Activated CD8-positive, alpha-beta memory T cell treated with anti-CD3 and anti-CD28 coated beads, Interleukin-2, amount 10 ng/mL, durations not matched to agents 7 days and 5 days (primary cell): ENCODE measurements at places on chromosomes 7 and 10. TPM values are rescaled to one million over a fixed set of nuclear protein-coding genes. Genes with fewer than 3 reads are reported as not detected.

GRCh38 chr7:91710881-91711280 lies 169.6 kb downstream of the MTERF1 start:
- DNase-seq = no peak
- no peaks in the 10 kb centered on the region for H3K36me3 ChIP-seq
- H3K27ac ChIP-seq = no peak overlapping the region

NACAD gene
- total RNA-seq = 0.35 TPM

DNA sequence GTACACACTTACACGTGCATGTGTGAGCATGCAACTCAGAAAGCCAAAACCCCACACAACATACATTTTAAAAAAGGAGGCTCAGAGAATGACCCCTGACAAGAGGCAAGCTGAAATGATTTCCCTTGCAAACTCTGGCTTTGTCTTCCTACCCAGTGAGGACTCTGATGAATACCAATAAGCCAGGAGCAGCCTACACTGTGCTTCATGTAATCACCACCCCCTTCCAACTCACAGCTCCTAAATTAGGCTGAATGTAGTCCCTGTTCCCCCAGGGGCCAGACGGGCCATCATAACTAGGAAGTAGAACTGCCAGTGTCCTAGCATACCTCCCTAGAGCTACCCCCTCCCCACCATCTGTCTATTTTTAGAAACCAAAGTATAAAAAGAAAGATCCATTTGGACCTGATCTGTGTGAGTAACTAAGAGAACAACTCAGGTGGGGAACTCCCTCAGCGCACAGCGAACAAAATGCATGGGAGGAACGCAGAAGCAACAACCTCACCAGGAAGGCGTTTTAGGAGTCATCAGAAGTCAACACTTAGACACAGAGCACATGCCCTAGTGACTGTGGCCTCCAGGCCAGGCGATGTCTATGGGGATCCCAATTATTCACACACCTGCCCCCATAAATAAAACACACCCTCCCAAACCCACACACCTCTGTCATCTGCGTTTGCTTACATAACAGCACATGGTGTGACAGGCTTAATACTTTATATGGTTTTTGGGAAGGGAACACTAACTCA lies 1.9 kb downstream of the DGKI start:
- H3K4me3 ChIP-seq = no peak overlapping the region
- no peak for DNase-seq
- H3K27ac ChIP-seq = no peak overlapping the region
- H3K27me3 ChIP-seq = peaks cover 75% of the 10 kb centered on the region
- peaks cover 7% of the 10 kb centered on the region for H3K4me1 ChIP-seq

DNA sequence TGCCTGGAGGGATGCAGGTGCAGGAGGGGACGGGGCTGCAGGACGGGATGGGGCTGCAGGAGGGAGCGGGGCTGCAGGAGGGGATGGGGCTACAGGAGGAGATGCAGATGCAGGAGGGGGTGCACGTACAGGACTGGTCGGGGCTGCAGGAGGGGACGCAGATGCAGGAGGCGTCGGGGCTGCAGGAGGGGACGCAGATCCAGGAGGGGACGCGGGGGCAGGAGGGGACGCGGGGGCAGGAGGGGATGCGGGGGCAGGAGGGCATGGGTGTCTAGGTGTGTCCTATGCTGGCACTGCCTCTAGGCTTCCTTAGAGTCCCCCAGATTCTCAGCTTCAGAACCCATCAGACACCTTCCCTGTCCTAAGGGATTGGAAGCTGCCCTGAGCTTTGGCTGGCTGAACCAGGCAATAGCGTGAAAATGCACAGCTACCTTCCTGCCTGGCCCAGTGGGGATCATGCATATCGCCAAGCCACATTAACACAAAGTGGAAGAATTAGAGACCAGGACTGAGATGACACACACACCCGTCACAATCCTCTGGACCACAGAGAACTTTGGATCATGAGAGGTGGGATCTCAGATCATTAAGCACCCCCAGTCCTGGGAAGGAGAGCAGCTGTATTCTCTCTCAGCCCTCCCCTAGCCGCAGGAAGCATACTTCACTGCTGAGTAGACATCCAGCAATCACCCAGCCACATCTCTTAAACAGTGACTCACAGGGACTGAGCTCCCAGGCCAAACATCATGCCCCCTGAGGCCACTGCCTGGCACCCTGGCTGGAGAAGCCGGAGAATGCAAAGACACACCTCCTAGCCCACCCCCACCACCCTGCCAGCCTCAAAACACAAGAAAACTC lies 67.3 kb downstream of the VWA2 start:
- no peak overlapping the region for H3K4me3 ChIP-seq
- H3K27ac ChIP-seq = no peak overlapping the region
- H3K27me3 ChIP-seq = no peaks in the 10 kb centered on the region
- peaks cover 10% of the 10 kb centered on the region for H3K4me1 ChIP-seq
- DNase-seq = no peak
- no peaks in the 10 kb centered on the region for H3K36me3 ChIP-seq
